ENCODE measurements at places on chromosomes 5 and 9. TPM values are rescaled to one million over a fixed set of nuclear protein-coding genes. Genes with fewer than 3 reads are reported as not detected.

- H3K4me1 ChIP-seq: no peaks in the 10 kb centered on the region
- H3K27ac ChIP-seq: no peak overlapping the region
- H3K36me3 ChIP-seq: no peaks in the 10 kb centered on the region
- no peak overlapping the region for H3K4me3 ChIP-seq
- no peak for DNase-seq
Measured at GRCh38 chr9:99166149-99166548, 55.6 kb downstream of the ALG2 start.

DNA sequence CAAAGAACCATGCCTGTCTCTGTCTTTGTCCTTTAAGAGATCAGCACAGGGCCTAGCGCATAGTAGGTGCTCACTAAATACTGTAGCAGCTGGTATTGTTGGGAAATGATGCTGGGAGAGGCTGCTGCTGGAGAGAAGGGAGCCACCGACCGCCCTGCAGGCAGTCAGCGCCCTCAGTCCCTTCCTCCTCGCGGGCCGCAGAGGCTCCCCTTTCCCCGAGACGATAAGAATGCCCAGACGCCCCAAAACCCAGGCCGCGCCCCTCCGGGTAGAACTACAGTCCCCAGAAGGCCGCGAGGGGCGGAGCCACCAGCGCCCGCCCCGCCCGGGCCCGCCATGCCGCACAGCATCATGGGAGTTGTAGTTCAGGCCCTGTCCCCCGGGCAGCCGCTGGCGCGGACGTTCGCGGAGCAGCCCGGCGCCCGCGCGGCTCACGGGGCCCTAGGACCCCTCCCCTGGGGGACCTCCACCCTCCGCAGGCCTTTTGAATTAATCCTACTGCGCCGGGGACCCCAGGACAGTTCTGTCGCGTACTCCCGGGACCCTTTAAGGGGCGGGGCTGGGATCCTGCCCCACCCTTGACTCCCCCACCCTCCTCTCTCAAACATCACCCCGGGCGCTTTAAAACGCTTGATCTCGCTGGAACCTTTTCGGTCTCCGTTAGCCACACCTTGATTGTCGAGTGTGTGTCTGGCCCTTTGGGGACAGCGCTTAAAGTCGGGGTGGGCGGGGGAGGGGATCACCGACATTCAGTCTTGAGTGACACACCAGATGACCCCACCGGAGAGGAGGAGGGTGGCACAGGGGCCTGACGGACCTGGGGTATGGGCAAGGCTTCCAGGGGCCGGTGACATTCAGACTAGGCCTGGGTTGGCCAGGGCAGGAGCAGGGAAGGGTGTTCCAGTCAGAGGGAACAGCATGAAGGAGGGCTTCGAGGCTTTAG is 24.8 kb upstream of the IER5L start:
- no peaks in the 10 kb centered on the region for H3K27me3 ChIP-seq
- peak overlapping the region; percentile 72 for H3K4me3 ChIP-seq
- H3K4me1 ChIP-seq: no peaks in the 10 kb centered on the region
- no peaks in the 10 kb centered on the region for H3K36me3 ChIP-seq
- peak; percentile 72 for DNase-seq

GRCh38 chr5:158519433-158520021 is 580.2 kb downstream of the EBF1 start:
- no peaks in the 10 kb centered on the region for H3K27me3 ChIP-seq
- H3K4me3 ChIP-seq: no peak overlapping the region

- peaks cover 8% of the 10 kb centered on the region for H3K4me1 ChIP-seq
- peak; percentile 3 for DNase-seq
- no peaks in the 10 kb centered on the region for H3K36me3 ChIP-seq
- H3K27ac ChIP-seq: no peak overlapping the region
- H3K27me3 ChIP-seq: no peaks in the 10 kb centered on the region
Measured at GRCh38 chr9:37102486-37102885, 17.9 kb upstream of the ZCCHC7 start.

- H3K27me3 ChIP-seq: no peaks in the 10 kb centered on the region
- H3K27ac ChIP-seq: no peak overlapping the region
- H3K4me3 ChIP-seq: no peak overlapping the region
- no peak for DNase-seq
- H3K4me1 ChIP-seq: no peaks in the 10 kb centered on the region
Measured at GRCh38 chr9:101634741-101635409, 40.1 kb upstream of the PPP3R2 start.

DNA sequence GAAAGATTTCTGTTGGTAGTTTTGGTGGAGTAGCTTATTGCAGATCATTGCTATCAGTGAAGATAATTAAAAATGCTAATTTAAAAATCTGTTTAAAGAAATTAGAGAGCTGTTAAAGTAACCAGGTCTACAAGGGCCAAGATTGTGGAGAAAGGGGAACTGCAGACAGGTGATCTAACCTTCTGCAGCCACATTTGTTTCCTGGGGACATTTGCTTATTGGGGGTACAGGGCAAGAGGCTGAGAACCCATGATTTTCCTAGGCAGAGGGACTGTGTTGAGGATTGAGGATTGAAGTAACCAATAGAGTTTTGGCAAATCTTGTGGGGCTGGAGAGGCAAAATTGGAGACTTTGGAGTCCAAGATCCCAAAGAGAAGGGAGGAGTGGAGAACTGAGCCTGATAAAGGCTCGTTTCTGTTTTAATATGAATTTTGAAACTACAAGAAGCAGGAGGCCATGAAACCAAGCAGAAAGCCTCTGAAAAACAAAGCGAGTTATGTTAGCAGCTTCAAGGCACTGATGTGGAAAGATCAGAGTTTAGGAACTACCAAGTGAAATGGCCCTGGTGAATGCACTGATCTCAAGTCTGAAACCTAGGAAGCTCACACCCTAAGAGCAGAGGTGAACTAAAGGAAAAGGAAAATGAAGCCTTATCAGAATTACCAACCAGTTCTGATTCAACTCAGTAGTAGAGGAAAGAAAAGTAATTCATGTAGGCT is 219.8 kb upstream of the C9orf72 start:
- H3K4me1 ChIP-seq: no peaks in the 10 kb centered on the region
- no peak overlapping the region for H3K27ac ChIP-seq
- no peak for DNase-seq
- no peak overlapping the region for H3K4me3 ChIP-seq

DNA sequence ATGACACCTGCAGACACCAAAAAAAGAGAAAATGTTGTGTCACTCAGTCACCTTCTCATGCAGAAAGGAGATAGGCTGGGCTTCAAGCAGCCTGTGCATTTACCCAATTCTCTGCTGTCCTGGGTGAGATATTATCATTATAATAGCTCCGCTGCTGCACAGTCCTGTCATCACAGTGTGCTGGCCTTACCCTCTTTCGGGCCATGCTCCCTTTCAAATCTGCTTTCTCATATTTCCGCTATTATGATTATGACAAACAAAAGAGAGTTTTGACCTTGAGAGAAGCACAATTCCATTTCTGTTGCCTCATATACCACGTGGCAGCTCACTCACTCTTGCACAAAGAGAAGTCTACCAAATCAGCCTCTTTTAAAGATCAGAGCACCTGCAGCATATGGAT is 1350.1 kb upstream of the ACO1 start:
- no peak overlapping the region for H3K27ac ChIP-seq
- no peaks in the 10 kb centered on the region for H3K36me3 ChIP-seq
- H3K4me3 ChIP-seq: no peak overlapping the region
- H3K27me3 ChIP-seq: no peaks in the 10 kb centered on the region

GRCh38 chr5:123882965-123883345 is 371.0 kb downstream of the CSNK1G3 start:
- DNase-seq: no peak
- no peak overlapping the region for H3K27ac ChIP-seq
- H3K4me3 ChIP-seq: no peak overlapping the region
- no peaks in the 10 kb centered on the region for H3K4me1 ChIP-seq

GRCh38 chr5:117869596-117869995 is 1118.8 kb downstream of the DTWD2 start:
- no peak overlapping the region for H3K4me3 ChIP-seq
- no peaks in the 10 kb centered on the region for H3K36me3 ChIP-seq
- no peak for DNase-seq
- no peak overlapping the region for H3K27ac ChIP-seq

DNA sequence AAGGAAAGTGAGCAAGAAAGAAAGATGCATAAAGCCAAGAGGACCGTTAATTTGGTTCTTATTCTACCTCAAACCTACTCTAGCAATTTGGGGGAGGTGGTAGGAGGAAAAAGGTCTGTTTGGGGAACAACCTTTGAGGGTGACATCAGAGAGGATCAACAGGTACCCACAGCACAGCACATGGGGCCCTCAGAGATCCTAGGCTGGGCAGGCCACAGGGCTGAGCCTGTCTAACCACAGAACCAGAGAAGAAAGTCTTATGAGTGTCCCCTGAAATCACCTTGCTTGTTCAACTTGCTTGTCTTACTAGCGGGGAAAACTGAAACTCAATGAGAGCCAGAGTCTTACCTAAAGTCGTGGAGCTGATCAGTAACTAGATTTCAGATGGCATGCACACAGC is 385.2 kb downstream of the SPOCK1 start:
- no peaks in the 10 kb centered on the region for H3K27me3 ChIP-seq
- peaks cover 14% of the 10 kb centered on the region for H3K4me1 ChIP-seq
- no peak overlapping the region for H3K4me3 ChIP-seq
- no peak overlapping the region for H3K27ac ChIP-seq

DNA sequence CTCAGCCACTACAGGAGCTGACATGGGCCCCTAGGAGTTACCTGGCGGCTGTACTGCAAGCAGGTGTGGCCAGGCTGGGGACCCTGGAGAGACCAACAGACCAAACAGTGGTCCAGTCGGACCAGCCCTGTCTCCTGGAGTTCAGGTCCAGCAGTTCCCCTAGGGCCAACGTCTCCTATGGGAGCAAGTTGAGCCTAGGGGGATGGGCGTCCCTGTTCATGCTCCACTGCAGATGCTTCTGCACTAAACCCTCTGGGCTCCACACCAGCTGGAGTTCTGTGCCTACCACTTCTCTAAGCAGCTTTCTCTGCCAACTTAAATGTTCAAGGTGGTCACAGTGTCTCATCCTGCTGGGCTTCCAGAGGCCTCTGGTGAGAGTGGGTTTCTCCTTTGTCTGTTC is 20.6 kb upstream of the OMD start:
- H3K4me1 ChIP-seq: peaks cover 2% of the 10 kb centered on the region
- DNase-seq: no peak
- H3K27me3 ChIP-seq: no peaks in the 10 kb centered on the region
- H3K4me3 ChIP-seq: no peak overlapping the region
- no peak overlapping the region for H3K27ac ChIP-seq

- H3K27ac ChIP-seq: no peak overlapping the region
- no peaks in the 10 kb centered on the region for H3K27me3 ChIP-seq
- H3K36me3 ChIP-seq: no peaks in the 10 kb centered on the region
- H3K4me3 ChIP-seq: no peak overlapping the region
- no peaks in the 10 kb centered on the region for H3K4me1 ChIP-seq
Measured at GRCh38 chr9:31759703-31760102, 624.7 kb upstream of the ACO1 start.

HAPLN1 gene
- 7.8 TPM for total RNA-seq

NUTM2G gene
- not detected for total RNA-seq

SMC2 gene
- 20.7 TPM for total RNA-seq

PCDHGC5 gene
- total RNA-seq: 0.46 TPM

SEMA6A gene
- total RNA-seq: not detected

Data from PC-3 (cell line).